ENCODE measurements at places on chromosomes 2 and 18.

DNA sequence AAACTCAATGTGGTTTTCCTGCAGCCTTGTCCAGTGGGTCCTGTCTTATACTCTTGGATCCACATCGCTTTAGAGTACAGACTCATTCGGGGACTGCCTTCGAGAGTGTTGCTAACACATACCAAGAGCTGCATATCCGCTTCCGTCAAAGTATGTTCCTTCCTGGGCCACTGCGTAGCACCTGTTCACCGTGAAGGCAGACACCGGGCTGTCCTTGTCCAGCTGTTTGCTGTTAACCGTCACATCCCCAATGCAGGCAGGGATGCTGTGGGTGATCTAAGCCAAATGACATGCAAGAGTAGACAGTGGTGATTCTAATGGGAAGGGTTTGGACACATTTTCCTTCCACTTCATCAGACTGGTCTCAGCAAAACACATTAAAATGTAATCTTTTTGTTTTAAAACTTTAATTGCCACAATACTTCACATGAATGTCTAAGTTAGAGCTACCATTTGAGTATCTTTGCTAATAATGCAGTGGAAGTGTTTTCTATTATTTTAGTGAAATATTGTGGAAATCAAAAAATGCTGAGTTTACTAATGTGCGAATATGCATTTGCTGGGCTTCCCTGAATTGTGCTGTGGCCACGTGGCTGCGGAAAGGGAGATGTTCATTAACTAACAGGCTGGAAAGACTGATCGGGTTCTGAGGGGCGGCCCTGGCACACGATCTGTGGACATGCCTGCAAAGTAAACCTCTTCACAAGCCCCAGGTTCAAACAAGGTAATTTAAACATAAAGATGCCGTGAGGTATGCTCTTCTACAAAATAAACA, 169.1 kb downstream of the LAMA1 start:
- no peak for DNase-seq

GRCh38 chr2:122747670-122748069, 992.2 kb downstream of the TSN start:
- DNase-seq = no peak

DNA sequence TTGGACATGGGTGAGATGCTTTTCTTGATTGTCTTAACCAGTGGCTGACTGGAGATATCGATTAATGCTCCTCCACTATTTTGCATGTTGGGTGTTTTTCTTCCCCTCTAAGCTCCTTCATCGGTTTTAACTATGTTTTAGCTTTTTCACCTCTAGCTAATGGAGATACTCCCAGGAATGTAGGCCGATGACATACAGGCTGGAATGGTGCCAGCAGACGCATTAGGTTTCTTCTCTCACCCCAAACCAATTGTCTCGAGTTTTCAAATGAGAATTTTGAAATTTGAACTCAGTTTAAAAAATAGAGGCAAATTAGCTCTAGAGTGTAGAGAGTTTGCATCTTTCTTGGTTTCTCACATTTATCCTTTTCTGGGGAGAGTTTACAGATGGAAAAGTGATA, 247.6 kb downstream of the RPRM start:
- DNase-seq = no peak

- no peak for DNase-seq
These were observed 258.3 kb downstream of the PHLPP1 start for GRCh38 chr18:62973689-62974088.

DNA sequence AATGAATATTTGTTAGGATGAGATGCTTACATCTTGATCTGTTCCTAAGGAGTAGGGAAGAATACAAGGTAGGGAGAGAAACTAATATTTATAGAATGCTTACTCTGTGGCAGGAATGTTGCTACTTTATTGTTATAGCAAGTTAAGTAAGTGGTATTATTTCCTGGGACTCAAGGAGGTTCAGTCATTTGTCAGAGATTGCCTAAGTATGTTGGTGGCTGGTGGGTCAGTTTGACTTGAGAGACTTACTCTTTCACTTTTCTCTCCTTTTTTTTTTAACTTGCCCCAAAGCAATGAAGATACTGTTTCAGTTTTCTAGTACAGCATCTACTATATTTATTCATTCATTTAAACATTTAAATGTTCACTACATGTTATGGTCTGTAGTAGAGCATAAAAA, 209.2 kb upstream of the STON1 start:
- no peak for DNase-seq
